Left kidney (tissue), 8 donors: ENCODE measurements at places on chromosomes 1 and 21. TPM values are rescaled to one million over a fixed set of nuclear protein-coding genes. Genes with fewer than 3 reads are reported as not detected.

The MYOM3 gene
- polyA plus RNA-seq: 22.1 TPM

The VPS72 gene
- polyA plus RNA-seq: 67.6 TPM

The TAF12 gene
- 28.4 TPM for polyA plus RNA-seq

The LYSMD1 gene
- 16.9 TPM for polyA plus RNA-seq

The CHRM3 gene
- polyA plus RNA-seq: 8.2 TPM

The AMY1C gene
- polyA plus RNA-seq: not detected

The OR4F16 gene
- not detected for polyA plus RNA-seq

The ILDR2 gene
- polyA plus RNA-seq: 20.6 TPM

The KRTAP7-1 gene
- polyA plus RNA-seq: not detected

The BATF3 gene
- polyA plus RNA-seq: 0.88 TPM

DNA sequence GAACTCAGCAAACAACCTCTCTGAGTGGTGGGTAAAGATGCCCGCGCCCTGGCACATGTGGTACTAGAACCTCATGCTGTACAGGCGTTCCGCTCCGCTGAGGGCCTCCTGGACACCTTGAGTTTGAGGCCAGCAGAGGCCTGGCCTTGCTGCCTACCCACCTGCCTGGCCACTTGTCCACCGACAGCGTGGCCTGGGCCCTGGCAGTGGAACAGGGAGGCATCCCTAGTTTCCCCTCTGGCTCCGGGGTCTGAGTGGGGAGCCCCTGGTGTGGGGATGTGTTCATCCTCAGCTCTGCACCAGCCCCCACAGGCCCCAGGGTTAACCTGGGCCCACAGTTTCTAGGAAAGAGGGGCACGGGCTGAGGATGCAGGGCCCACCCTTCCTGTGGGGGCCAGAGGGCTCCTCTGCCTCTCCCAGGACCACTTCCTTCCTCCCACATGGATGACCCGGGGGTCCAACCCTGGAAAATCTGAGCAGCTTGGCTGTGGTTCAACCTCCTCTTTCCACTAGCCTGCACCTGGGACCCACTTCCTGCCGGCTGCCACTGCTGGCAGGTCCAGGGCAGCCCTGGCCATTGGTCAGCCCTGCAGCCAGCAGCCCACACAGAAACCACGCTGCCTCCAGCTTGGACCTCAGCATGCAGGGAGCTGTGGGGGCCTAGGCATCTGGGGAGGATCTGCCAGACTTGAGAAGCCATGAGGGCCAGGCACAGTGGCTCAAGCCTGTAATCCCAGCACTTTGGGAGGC lies 53.3 kb upstream of the COL18A1 start:
- no peak for DNase-seq

GRCh38 chr1:38050397-38051078 lies 3.9 kb upstream of the POU3F1 start:
- DNase-seq: no peak

DNA sequence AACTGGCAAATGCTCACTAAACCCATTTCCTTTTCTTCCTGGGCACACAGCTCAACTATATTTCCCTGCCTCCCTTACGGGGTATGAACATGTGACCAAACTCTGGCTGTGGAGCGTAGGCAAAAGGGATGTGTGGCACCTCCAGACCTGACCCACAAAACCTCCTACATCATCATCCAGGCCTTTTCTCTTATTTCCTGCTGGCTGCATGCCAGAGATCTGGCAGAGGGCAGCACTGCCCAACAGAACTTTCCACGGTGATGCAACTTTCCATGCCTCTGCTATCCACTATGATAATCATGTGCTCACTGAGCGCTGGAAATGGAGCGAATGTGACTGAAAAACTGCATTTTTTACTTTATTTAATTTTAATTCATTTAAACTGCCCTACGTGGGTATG lies 99.6 kb upstream of the CACNA1E start:
- DNase-seq: no peak

- no peak for DNase-seq
These were observed 1.9 kb downstream of the S100A10 start for GRCh38 chr1:151991663-151992302.

DNA sequence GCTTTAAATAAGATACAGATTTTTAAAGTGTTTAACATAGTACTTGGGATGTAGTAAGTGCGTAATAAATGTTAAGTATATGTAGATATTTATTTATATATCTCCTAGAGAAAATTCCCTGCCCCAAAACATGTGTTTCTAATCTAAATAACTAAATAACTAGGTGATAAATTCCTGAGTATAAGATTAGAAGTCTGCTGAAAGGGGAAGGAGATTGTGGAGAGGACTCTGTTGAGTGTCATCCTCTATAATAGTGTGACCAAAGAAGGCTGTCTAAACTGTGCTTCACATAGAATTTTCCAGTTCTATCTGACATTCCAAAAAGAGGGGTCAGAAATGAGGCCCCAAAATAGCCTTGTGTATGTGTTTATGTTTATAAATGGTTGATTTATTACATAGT lies 590.5 kb upstream of the ADAMTS5 start:
- DNase-seq: no peak

GRCh38 chr1:160161965-160162705 lies 10.7 kb downstream of the ATP1A4 start:
- no peak for DNase-seq

DNA sequence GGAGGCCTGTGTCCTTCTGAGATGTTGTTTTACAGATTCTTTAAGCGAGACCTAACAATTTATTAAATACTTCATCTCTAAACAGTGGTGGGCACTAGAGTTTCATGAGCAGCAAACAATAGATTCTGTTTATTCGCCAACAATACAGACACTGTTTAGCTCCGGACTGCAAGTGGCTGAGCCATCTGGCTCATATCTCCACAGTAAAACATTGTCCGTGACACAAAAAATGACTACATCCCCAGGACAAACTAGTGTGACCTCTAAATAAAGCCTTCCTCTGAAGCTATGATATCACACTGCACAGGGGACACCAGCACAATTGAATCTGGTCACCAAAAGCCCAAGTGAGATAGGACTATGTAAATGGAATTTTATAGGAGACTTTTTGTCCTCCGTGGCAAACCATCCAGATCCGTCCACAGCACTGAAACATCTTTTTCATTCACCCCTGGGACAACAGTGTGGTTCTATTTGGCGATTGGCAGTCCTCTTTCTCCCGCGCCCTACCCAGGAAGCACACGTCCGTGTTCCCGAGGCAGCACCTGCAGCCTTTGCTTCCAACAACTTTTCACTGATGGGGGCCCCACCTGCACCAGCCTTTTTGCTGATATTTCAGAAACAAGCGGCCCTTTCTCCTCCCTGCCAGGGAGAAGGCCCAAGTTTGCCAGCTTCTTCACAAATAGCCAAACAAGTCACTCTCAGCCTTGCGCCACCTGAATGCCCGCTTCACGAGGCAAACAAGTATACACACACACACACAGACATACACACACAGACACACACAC lies 47.4 kb downstream of the OLIG1 start:
- no peak for DNase-seq

DNA sequence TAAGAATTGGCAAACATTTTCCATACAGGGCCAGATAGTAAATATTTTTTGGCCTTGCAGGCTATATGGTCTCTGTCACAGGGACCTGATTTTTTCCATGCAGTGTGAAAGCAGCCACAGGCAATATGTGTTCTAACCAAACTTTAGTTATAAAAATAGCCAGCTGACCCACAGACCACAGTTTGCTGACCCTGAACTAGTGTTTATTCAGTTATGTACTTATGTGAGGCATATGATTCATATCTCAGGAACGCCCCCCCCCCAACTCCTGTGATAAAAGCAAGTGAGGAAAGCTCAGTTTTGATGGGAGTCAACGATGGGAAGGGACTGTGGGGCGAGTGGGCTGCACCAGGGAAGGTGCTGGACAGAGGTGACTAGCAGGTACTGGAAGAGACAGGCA lies 80.1 kb downstream of the HMGB4 start:
- no peak for DNase-seq

GRCh38 chr1:39130325-39130724 lies 74.2 kb upstream of the MACF1 start:
- DNase-seq: no peak

DNA sequence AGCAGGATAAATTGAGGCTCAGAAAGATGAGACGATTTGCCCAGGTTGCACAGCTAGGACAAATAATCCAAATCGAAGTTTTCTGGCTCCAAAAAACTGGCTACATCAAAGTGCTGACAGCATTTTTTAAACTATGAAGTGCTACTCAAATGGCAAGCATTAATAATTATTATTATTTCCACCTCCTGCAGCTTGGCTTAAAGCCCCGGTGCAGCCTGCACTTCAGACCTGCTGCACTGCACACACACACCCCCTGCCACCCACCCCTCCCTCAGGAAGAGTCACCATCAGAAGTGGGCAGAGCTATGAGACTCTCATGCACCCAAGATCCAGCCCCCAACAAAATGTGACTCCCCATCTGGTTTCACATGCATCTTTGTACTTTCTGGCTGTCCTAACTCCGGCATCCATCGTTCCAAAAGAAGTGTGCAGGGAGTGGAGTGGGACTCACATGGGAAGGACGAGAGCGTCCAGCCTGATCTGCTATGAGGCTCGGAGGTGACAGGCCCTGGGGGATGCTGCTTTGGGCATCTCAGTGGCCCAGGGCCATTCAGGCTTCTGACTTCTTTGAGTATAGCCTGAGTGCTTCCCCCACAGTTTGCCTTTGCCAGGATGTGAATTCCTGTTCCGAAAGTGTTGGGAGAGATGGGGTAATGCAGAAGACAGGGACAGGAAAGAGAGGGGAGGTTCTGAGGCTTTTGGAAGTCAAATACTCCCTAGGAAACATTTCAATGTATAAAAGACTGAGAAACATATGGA lies 65.0 kb upstream of the FAM20B start:
- DNase-seq: no peak

GRCh38 chr1:201085902-201086735 lies 26.1 kb downstream of the CACNA1S start:
- DNase-seq: no peak

- DNase-seq: no peak
These were observed 37.3 kb downstream of the HUNK start for GRCh38 chr21:31910074-31910470.

DNA sequence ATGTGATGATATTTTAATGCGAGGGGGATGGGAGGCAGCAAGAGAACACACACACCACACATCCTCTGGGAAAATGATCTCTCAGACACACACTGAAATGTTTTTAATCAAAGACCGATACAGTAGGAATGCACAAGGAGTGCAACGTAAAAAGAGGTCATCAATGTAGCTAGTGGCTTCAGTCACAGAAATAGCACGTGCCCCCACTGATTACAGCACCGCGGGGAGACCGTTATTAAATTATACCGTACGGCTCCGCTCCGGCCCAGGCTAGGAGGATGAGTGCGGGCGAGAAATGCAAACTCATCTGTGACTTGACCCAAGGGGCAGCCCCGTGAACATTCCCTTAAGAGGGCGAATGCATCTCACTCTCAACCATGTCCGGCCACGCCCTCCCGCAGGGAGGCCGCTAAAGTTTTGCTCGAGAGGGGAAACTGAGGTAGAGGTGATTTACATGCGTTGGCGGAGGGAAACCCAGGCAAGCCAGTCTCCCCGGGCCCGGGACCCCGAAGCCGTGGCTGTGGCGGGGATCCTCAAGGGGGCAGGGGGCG lies 552 bp downstream of the UBR4 start:
- DNase-seq: peak; percentile 11
